ENCODE measurements at places on chromosomes 6 and 20.
A peak's percentile ranks its signal among the peaks of the same experiment; 100 is the strongest.

- DNase-seq, result no peak
Measured at GRCh38 chr6:38499529-38500096, 140.1 kb downstream of the BTBD9 start.

GRCh38 chr6:138685257-138685656 is 88.3 kb upstream of the CCDC28A start:
- DNase-seq, result no peak

DNA sequence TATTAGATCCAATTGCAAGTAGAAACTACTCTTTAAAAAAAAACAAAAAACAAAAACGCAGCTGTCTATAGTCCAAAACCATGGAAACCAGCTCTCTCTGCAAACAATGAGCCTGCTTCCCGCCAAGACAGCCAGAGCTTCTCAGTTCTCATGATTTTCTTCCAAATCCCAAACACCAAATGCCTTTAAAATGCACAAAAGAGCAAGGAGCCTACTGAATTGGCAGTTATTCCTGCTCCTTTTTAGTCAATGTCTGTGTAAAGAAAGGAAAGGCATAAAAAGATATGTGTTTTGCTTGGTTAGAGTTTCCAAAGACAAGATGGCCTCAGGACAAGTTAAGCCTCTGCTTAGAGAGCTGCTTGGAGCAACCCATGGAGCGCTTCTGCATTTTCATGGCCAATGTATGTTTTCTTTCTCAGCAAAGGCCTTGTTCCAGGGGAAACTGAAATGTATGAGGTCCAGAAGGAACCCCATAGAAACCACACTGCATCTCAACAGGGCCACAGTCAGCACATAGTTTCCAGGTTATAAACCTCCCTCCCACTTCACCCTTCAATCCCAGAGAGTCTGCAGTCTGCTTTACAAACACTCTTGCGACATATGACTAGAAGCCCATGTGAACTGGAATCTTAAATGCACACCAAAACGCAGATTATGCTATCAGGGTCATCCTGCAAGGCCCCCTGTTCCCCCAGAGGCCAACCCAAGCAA is 209.3 kb upstream of the TAB2 start:
- DNase-seq, result no peak

DNA sequence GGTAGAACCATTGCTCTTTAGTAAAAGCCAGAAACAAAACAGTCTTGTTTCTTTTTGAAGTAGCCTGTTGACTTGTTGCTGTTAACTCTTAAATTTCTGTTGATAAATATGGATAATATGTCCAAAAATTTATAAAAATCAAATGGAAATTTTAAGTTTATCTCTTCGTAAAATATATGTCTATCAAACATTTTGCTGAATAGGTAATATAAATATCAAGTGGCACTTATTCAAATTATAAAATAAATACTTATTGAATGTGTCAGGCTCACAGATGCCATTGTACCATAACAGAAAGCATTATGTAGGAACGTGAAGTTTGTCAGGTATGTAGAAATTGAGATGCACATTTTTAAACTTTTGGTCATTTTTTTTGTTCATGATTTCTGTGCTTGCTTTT is 216.5 kb downstream of the ARID1B start:
- DNase-seq, result no peak

DNA sequence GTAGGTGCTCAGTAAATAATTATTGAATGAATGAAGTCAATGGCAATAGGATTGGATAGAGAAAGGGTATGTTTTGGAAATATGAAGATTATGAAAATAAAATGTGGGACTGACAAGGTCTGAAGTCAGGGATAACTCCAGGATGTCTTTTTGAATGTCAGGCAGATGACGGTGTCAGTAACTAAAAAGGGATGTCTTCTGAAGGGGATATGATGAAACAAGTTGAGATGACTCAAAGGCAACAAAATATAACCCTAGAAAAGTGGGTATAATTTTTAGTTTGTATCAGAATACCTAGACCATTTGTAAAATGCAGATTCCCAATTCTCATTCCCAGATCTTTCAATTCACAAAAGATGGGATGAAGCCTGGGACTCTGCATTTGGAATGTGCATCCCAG is 257.3 kb upstream of the SGK1 start:
- no peak for DNase-seq

DNA sequence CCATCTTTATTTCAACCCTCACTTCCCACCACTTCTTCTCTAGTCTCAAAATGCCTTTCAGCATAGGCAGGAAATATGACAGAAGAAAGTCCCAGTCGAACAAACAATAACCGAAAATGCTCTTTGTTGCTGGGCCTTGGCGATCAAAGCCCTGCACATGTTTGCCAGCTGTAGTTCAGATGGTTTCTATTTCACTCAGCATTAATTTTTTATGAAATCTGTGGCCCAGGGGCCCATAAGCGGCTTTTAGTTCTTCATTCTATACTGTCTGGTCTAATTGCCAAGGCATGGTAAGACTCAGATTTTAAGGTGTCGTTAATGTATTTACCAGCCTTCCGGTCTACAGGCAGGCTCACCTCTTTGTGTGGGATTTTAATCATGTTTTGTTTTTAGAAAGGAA is 10.9 kb upstream of the F13A1 start:
- no peak for DNase-seq

DNA sequence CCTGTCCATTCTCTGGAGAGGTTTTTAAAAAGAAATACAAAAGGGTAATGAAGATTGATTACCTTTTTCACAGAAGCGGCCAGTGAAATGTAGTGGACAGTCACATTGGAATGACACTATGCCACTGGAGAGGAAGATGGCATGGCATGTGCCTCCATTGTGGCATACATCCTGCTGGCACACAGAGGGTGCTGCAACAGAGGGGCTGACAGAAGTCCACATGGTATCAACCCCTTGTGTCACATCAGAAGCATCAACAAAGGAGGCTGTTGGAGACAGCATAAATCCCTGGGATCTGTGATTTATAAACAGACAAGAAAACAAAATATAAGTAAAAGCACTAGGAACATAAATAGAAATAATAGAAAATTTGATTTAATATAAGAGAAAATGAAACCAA is 594.9 kb downstream of the PHF3 start:
- no peak for DNase-seq

DNA sequence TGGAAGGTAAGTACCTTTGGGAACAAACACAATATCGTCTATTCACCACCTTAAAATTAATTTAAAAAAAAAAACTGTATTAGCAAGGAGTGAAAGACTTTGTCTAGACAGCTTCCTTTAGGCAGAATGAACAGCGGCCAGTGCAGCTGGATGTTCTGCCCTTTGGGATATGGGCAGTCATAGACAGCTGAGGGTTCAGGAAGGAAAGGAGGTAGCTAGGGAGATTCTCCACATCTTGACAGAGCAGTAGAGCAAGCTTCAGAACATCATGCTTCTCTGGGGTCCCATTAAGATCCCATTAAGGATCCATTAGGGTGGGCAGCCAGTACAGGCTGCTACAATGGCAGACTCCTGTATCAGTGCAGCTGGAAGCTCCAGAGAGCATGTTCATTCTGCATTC is 46.5 kb upstream of the PLCB4 start:
- DNase-seq, result no peak

GRCh38 chr6:16669227-16669626 is 92.0 kb downstream of the ATXN1 start:
- DNase-seq, result peak; percentile 74

DNA sequence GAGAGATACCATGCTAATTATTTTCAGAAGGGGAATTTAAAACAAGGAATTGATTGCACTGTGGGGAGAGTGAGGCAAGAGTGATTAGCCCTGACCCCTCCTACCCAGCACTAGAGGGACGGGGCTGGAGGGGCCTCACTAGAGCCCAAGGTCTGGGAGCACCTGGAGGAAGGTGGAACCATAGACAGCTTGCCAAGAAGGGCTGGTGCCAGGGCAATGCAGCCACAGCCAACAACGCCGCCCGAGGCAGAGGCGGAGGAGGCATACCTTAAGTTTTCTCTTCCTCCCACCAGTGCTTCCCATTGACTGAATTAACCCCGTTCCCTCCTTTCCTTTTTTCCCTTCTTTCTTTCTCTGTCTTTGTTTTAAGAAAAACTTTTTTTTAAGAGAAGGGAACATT is 40.0 kb downstream of the IYD start:
- DNase-seq, result no peak
